ENCODE measurements at places on chromosomes 13 and 19. TPM values are rescaled to one million over a fixed set of nuclear protein-coding genes. Genes with fewer than 3 reads are reported as not detected.
A peak's percentile ranks its signal among the peaks of the same experiment; 100 is the strongest.

DNA sequence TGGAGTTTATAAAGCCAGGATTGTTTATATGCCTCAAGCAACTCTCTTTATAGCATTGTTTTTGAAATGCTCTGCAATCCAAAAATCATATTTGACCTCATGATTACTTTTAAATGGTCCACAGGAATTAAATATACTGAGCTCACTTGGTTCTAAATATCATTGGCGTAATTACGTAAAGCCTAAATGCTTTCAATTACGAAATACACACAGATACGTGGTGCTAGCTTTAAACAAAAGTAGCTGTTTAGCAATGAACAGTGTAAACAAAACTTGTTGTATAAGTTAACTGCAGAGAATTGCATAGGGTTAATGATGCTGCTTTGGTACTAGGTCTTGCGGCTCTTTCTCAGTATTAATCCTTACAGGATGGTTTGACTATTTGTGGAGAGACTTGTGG, 346.6 kb downstream of the COG6 start:
- no peaks in the 10 kb centered on the region for H3K27me3 ChIP-seq
- H3K27ac ChIP-seq: no peak overlapping the region
- no peaks in the 10 kb centered on the region for H3K36me3 ChIP-seq
- no peak overlapping the region for H3K4me3 ChIP-seq

DNA sequence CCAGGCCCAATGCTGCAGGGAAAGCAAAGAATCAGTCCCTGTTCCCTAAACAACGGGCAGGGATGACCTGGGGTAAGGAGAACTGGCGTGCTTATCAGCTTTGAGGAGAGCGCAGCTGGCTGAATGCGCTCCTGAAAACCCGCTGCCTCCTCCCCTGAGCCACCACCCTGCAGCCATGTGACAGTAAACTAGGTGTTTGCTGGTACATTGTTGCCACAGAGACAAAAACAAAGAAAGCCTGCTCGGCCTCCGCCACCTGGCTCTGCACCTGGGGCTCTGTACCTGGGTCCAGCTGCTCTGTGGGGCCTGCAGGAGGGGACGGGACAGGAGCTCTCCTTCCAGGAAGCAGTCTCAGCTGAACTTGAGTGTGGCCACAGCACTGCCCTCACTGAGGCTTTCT, 21.8 kb downstream of the MCF2L start:
- H3K36me3 ChIP-seq: no peaks in the 10 kb centered on the region
- H3K4me3 ChIP-seq: no peak overlapping the region
- no peak for DNase-seq
- H3K27me3 ChIP-seq: no peaks in the 10 kb centered on the region

GRCh38 chr19:3094601-3095440, 659 bp downstream of the GNA11 start:
- no peak overlapping the region for H3K27ac ChIP-seq
- peak; percentile 67 for DNase-seq
- peaks cover 5% of the 10 kb centered on the region for H3K4me1 ChIP-seq
- peak overlapping the region; percentile 64 for H3K4me3 ChIP-seq
- no peaks in the 10 kb centered on the region for H3K36me3 ChIP-seq

DNA sequence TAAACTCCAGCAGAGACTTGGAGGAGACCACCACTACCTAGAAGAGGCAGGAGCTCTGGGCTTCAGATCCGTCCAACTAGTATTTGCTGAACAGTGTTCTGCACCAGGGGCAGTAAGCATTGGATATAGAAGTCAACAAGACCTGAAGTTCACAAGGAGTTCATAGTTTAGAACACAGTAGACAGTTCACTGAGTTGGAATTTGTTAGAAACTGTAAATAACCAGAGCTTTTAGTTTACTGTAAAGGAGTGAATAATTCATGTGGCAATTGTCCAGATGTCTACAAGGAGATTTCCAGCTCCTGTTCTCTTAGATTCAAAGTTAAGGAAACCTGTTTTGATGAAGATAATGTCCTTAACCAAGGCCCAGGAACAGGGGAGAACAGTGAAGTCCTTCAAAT, 128.9 kb downstream of the COG6 start:
- H3K27ac ChIP-seq: no peak overlapping the region
- DNase-seq: no peak
- no peaks in the 10 kb centered on the region for H3K4me1 ChIP-seq
- H3K36me3 ChIP-seq: no peaks in the 10 kb centered on the region

Gene PNMA8B
- total RNA-seq: not detected

DNA sequence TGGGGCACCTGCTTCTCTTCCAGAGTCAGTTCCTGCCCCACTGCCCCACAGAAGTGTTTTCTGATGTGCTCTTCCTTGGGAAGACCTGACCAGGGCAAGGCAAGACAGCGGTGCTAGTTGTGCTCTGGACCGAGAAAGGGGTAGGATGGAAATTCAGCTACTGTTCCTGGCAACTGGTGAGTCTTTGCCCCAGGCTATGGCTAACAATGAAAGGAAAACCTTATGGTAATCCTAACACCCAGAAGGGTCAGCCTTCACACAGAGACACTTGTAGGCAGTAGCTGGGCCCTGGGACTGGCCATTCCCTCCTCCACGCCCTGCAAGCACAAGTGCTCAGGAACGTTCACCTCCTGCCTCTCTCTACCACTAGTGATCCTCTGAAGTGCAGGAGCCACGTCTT, 9.6 kb upstream of the CYSLTR2 start:
- no peaks in the 10 kb centered on the region for H3K36me3 ChIP-seq
- H3K27me3 ChIP-seq: no peaks in the 10 kb centered on the region
- H3K4me3 ChIP-seq: no peak overlapping the region
- DNase-seq: no peak

- H3K36me3 ChIP-seq: no peaks in the 10 kb centered on the region
- H3K27me3 ChIP-seq: no peaks in the 10 kb centered on the region
- no peaks in the 10 kb centered on the region for H3K4me1 ChIP-seq
- no peak overlapping the region for H3K27ac ChIP-seq
Observed at GRCh38 chr19:18649371-18650020, 12.7 kb downstream of the KLHL26 start.

- no peaks in the 10 kb centered on the region for H3K36me3 ChIP-seq
- no peak overlapping the region for H3K27ac ChIP-seq
- no peaks in the 10 kb centered on the region for H3K27me3 ChIP-seq
- H3K4me3 ChIP-seq: no peak overlapping the region
- no peak for DNase-seq
Observed at GRCh38 chr19:48348045-48348444, 15.7 kb downstream of the TMEM143 start.

Gene RAB3D
- 9.0 TPM for total RNA-seq

- no peaks in the 10 kb centered on the region for H3K36me3 ChIP-seq
- H3K4me3 ChIP-seq: no peak overlapping the region
- no peaks in the 10 kb centered on the region for H3K27me3 ChIP-seq
Observed at GRCh38 chr13:111876506-111876905, 190.4 kb upstream of the SOX1 start.

DNA sequence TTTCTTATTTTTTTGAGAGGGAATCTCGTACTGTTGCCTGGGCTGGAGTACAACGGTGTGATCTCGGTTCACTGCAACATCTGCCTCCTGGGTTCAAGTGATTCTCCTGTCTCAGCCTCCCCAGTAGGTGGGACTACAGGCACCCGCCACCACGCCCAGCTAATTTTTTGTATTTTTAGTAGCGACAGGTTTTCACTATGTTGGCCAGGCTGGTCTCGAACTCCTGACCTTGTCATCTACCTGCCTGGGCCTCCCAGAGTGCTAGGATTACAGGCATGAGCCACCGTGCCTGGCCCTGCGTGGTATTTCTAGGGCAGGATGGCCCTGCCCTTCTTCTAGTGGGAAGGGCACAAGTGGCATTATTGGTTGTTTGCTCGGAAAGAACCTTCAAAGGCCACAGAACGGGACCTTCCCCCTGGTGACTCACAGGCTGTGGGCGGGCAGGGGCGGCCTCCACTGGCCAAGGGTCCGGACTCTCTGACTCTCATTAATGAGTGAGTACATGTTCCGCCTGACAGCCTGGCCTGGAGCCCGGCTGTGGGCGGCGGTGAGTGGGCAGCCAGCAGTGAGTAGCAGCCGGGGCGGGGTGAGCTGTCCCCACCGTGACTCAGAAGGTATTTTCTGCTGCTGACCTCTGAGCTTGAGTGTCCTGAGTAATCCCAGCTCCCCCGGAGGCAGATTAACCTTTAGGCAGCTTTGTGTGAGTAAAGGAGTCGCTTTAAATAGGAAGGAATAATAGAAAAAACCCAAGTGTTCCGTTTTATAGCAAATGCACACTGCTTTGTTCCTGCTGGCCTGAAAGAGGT, 5.1 kb downstream of the DOT1L start:
- H3K27me3 ChIP-seq: no peaks in the 10 kb centered on the region
- peak overlapping the region; percentile 64 for H3K4me3 ChIP-seq
- no peak for DNase-seq
- peaks cover 67% of the 10 kb centered on the region for H3K4me1 ChIP-seq
- no peaks in the 10 kb centered on the region for H3K36me3 ChIP-seq

Gene LRG1
- 0.14 TPM for total RNA-seq

GRCh38 chr19:6481541-6482342, at the start of gene DENND1C:
DENND1C (minus strand) TSS chr19:6481787; CDS start chr19:6481695, 92 bp downstream.
- H3K36me3 ChIP-seq: peaks cover 3% of the 10 kb centered on the region

Gene ZNF446
- 11.8 TPM for total RNA-seq

Gene RPS16
- total RNA-seq: 758 TPM

GRCh38 chr13:23377579-23377978, 55.9 kb downstream of the SACS start:
- H3K4me1 ChIP-seq: peaks cover 54% of the 10 kb centered on the region
- peaks cover 11% of the 10 kb centered on the region for H3K36me3 ChIP-seq
- no peak overlapping the region for H3K27ac ChIP-seq
- no peak overlapping the region for H3K4me3 ChIP-seq
- no peak for DNase-seq

DNA sequence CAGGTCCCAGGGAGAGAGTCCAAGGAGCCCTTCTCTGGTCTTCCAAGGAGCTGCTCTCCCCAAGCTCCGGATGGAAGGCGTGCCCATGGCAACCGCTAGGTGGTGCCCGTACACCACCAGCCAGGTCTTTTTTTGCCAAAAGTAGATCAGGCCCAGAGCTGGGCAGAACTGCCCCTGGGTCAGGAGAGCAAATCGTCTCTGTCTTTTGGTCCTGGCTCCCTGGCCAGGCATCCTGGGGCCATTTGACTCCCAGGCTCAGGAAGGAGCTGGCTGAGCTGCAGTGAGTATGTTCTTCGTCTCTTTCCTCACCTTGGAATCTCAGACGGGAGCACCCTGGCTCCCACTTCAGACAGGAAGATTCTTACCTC, 24.6 kb upstream of the BCL3 start:
- H3K4me1 ChIP-seq: peaks cover 5% of the 10 kb centered on the region
- H3K4me3 ChIP-seq: no peak overlapping the region
- H3K27me3 ChIP-seq: no peaks in the 10 kb centered on the region
- peak; percentile 88 for DNase-seq
- H3K27ac ChIP-seq: no peak overlapping the region

- H3K4me1 ChIP-seq: peaks cover 11% of the 10 kb centered on the region
- DNase-seq: no peak
- H3K36me3 ChIP-seq: peaks cover 6% of the 10 kb centered on the region
- no peak overlapping the region for H3K27ac ChIP-seq
- no peak overlapping the region for H3K4me3 ChIP-seq
Observed at GRCh38 chr13:98450539-98451111, 126.3 kb downstream of the STK24 start.

GRCh38 chr13:49367640-49368422, 76.0 kb downstream of the CAB39L start:
- H3K4me3 ChIP-seq: peak overlapping the region; percentile 41
- no peaks in the 10 kb centered on the region for H3K27me3 ChIP-seq
- peaks cover 5% of the 10 kb centered on the region for H3K36me3 ChIP-seq
- peaks cover 81% of the 10 kb centered on the region for H3K4me1 ChIP-seq
- peak overlapping the region; percentile 99 for H3K27ac ChIP-seq

Gene SYT3
- total RNA-seq: 0.11 TPM

Gene LGI4
- 0.22 TPM for total RNA-seq

Gene ANGPTL4
- total RNA-seq: not detected

GRCh38 chr13:105602956-105603670, 932.3 kb downstream of the EFNB2 start:
- no peak overlapping the region for H3K4me3 ChIP-seq
- H3K4me1 ChIP-seq: no peaks in the 10 kb centered on the region
- no peaks in the 10 kb centered on the region for H3K27me3 ChIP-seq
- DNase-seq: no peak
- no peak overlapping the region for H3K27ac ChIP-seq

Gene YJEFN3
- 11.4 TPM for total RNA-seq

GRCh38 chr13:46668931-46669525, 116.1 kb downstream of the LRCH1 start:
- no peak overlapping the region for H3K4me3 ChIP-seq
- DNase-seq: no peak
- no peak overlapping the region for H3K27ac ChIP-seq

Gene KLK2
- 0.11 TPM for total RNA-seq

GRCh38 chr19:35644987-35645679, 3.0 kb upstream of the COX6B1 start:
- peak overlapping the region; percentile 7 for H3K4me3 ChIP-seq
- peaks cover 53% of the 10 kb centered on the region for H3K4me1 ChIP-seq
- peak; percentile 90 for DNase-seq
- no peak overlapping the region for H3K27ac ChIP-seq
- H3K36me3 ChIP-seq: no peaks in the 10 kb centered on the region
- H3K27me3 ChIP-seq: no peaks in the 10 kb centered on the region

DNA sequence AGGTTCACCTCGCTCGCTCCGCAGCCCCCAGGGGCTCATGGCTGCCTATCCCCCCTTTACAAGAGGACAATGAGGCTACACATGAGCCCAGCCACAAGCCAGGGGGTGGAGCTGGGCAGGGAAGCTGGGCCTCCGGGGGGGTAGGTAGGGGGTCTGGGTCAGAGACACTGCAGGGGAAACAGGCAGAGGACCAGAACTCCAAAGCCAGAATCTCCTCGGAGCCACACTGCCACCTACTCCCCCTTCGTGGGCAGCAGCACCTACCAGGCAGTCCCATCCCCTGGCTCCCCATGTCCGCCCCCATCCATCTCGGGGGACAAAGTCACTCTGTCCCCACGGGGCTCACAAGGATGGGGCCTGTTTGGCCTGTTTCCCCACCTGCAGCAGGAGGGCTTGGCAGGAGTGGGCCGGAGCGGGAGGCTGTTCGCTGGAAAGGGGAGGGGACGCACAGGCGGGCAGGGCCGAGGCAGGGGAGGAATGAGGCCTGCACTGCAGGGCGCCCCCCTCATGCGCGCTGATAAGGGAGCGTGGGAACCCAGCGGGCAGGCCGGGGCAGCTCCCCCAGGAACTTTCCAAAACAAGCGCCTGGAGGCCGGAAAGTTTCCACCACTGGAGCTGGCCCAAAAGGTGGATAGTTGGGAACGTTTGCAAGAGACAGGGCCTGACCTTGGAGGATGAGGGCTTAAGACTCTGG, 545 bp upstream of the ISYNA1 start:
- H3K4me1 ChIP-seq: peaks cover 40% of the 10 kb centered on the region
- peaks cover 4% of the 10 kb centered on the region for H3K36me3 ChIP-seq
- no peaks in the 10 kb centered on the region for H3K27me3 ChIP-seq
- peak overlapping the region; percentile 75 for H3K27ac ChIP-seq
